ENCODE measurements at places on chromosomes 6 and 20. TPM values are rescaled to one million over a fixed set of nuclear protein-coding genes. Genes with fewer than 3 reads are reported as not detected.

Gene FAM83C
- polyA plus RNA-seq, result 0.03 TPM

- H3K4me1 ChIP-seq, result no peaks in the 10 kb centered on the region
- no peaks in the 10 kb centered on the region for H3K36me3 ChIP-seq
- H3K4me3 ChIP-seq, result peak within 1 kb of the TSS; percentile 16
- H3K27ac ChIP-seq, result no peak within 1 kb of the TSS
- peaks cover 87% of the 10 kb centered on the region for H3K27me3 ChIP-seq
- no peak for DNase-seq
Observed at GRCh38 chr6:29559524-29560287, at the start of gene UBD. Gene UBD, minus strand, starts transcription at chr6:29559732. Its CDS starts 31 bp downstream, at chr6:29559701.

DNA sequence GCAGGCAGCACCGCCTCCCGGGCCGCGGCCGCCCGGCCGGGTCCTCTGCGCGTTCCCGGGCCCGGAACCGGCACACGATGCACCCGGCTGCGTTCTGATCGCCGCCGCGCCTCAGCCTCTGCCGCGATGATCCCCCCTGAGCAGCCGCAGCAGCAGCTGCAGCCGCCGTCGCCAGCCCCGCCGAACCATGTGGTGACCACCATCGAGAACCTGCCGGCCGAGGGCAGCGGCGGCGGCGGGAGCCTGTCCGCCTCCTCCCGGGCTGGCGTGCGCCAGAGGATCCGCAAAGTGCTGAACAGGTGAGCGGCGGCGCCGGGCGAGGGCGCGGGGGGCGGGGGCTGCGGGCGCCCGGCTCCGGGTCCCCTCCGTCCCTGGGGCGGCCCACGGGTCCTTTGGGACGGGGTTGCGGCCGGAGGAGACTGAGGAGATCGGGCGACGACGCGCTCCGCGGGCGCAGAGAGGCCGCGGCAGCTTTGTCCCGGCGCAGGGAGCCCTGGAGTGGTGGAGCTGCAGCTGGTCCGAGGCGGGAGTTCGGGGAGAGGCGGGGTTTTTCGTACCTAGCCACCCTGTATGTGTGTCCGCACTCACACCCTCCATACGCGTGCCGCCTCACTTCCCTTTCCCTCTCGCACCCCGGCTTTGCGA lies 659 bp downstream of the SLC35F1 start:
- no peaks in the 10 kb centered on the region for H3K4me1 ChIP-seq
- no peak overlapping the region for H3K27ac ChIP-seq
- peak; percentile 13 for DNase-seq
- H3K36me3 ChIP-seq, result no peaks in the 10 kb centered on the region
- H3K4me3 ChIP-seq, result peak overlapping the region; percentile 49

GRCh38 chr6:39530201-39530759 lies 194.9 kb downstream of the KIF6 start:
- no peak for DNase-seq
- no peaks in the 10 kb centered on the region for H3K27me3 ChIP-seq
- H3K4me1 ChIP-seq, result no peaks in the 10 kb centered on the region
- H3K4me3 ChIP-seq, result peak overlapping the region; percentile 11

Gene CRIP3
- 72.3 TPM for polyA plus RNA-seq

Gene POU5F1
- 2.0 TPM for polyA plus RNA-seq

Gene ADGB
- polyA plus RNA-seq, result not detected

DNA sequence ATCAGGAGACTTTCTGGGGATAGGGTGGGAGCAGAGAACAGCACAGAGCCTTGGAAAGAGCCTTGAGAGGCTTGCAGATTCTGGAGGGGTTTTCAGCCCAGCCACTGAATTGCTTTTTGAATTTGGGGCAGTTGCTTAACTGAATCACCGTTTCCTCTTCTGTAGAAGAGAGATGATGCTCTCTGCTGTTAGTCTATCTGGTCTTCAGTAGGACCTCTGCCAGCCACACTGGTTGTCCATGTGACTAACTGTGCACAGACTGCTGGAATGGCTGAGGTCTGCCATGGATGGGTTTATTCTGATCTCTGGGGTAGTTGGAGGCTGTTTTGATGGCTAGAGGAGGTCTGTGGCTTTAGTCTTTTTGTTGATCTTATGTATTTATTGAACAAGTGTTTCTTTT lies 21.4 kb upstream of the PRDM1 start:
- DNase-seq, result no peak
- H3K36me3 ChIP-seq, result no peaks in the 10 kb centered on the region
- peaks cover 12% of the 10 kb centered on the region for H3K4me1 ChIP-seq
- no peak overlapping the region for H3K4me3 ChIP-seq
- peaks cover 16% of the 10 kb centered on the region for H3K27me3 ChIP-seq

GRCh38 chr6:16729183-16729691 lies 32.0 kb downstream of the ATXN1 start:
- H3K4me3 ChIP-seq, result no peak overlapping the region
- no peak for DNase-seq
- H3K27me3 ChIP-seq, result no peaks in the 10 kb centered on the region
- H3K27ac ChIP-seq, result no peak overlapping the region
- H3K36me3 ChIP-seq, result peaks cover 3% of the 10 kb centered on the region
- H3K4me1 ChIP-seq, result peaks cover 49% of the 10 kb centered on the region

DNA sequence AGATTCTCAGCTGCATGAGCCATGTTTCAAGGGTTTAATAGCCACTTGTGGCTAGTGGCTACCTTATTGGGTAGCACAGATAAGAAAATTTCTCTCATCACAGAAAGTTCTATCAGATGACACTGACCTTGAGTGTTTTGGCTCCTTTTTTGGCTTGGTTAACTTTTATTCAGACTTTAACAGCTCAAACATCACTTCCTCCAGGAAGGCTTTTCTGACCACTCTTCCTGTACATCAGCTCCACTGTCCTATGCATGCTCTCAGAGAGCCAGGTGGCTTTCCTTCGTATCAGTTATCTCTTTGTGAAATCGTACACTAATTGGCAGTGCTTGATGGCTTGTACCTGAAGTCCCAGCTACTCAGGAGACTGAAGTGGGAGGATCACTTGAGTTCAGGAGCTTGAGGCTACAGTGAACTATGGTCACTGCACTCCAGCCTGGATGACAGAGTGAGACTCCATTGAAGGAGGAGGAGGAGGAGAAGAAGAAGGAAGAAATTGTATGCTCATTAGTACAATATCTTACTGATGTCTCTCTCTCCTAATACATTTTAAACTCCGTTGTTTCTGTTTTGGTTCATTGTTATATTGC lies 10.7 kb downstream of the MAFB start:
- peaks cover 27% of the 10 kb centered on the region for H3K4me1 ChIP-seq
- peaks cover 25% of the 10 kb centered on the region for H3K27me3 ChIP-seq
- DNase-seq, result no peak
- H3K4me3 ChIP-seq, result no peak overlapping the region
- H3K27ac ChIP-seq, result no peak overlapping the region

GRCh38 chr6:158038291-158039177 lies 56.9 kb downstream of the SYNJ2 start:
- H3K36me3 ChIP-seq, result peaks cover 26% of the 10 kb centered on the region
- H3K4me3 ChIP-seq, result no peak overlapping the region
- no peak for DNase-seq
- H3K27me3 ChIP-seq, result no peaks in the 10 kb centered on the region
- peak overlapping the region; percentile 13 for H3K27ac ChIP-seq

DNA sequence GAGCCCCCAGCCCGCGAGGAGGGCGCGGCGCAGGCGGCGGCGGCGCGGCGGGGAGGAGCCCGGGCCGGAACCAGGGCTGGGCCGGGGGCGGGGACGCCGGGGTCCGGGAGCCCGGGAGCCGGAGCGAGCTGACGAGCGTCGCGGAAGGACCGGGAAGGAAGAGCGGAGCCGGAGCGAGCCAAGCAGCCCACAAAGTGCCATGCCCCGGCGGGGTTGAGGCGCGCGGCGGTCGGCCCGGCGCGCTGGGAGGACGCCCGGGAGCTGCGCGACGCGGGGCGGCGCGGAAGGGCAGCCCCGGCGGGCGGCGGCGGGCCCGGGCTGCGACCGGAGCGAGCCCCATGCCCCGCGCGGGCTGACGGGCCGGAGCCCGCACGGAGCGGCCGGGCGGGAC lies 289 bp downstream of the FOXP4 start:
- peak overlapping the region; percentile 71 for H3K27ac ChIP-seq
- H3K4me3 ChIP-seq, result peak overlapping the region; percentile 65
- peaks cover 23% of the 10 kb centered on the region for H3K27me3 ChIP-seq
- H3K4me1 ChIP-seq, result peaks cover 32% of the 10 kb centered on the region

DNA sequence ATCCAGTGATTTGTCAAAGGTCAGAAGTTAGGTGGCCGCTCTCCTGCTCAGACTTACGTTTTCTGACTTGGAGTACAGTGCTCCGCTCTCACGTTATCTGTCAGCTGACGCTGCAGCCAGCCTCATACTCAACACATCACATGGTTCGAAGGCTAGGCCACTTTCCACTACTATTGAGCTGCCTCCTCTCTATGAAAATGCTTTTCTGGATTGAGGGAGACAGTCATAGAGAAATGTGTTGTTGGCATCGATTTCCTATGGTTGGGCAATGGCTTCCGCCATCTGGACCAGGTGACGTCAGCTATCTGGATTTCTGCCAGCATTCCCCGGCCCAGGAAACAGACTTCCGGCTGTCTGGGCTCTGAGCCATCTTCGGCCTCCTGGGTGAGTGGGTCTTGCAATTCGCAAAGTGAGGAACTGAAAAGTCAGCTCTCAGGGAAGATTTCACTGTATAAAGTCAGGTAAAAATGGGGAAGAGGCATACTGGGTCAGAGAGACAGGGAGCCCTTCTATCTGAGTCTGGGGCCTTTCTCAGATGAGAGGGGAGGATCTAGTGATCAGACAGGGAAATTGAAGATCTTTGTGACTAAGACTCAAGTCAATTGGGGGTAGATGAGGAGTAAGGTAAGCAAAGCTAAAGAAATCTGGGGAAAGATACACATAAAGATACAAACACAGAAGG lies 37.5 kb upstream of the IER3 start:
- no peaks in the 10 kb centered on the region for H3K36me3 ChIP-seq
- H3K4me1 ChIP-seq, result peaks cover 54% of the 10 kb centered on the region
- H3K4me3 ChIP-seq, result no peak overlapping the region
- no peaks in the 10 kb centered on the region for H3K27me3 ChIP-seq
- H3K27ac ChIP-seq, result peak overlapping the region; percentile 74
- DNase-seq, result peak; percentile 93

DNA sequence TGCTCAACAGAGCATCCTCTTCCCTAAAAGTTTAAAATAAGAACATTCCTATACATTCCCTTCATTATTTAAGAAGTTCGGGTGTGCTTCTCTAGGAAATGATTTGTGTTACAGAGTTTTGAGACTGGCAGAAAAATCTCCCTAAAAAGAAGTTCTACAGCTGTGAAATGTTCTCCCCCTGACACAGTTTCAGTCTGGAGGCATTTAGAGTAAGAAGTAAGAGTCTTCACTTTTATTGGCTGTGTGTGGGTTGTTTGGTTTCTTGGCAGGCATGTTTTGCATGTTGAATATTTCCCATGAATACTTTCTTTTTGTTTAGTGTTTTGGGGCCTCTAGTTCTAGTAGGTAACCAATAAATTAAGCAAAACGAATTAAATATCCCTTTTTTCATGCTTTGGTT lies 195.9 kb downstream of the TENT5A start:
- H3K4me3 ChIP-seq, result no peak overlapping the region
- no peaks in the 10 kb centered on the region for H3K4me1 ChIP-seq
- no peaks in the 10 kb centered on the region for H3K27me3 ChIP-seq
- no peaks in the 10 kb centered on the region for H3K36me3 ChIP-seq
- no peak for DNase-seq
- no peak overlapping the region for H3K27ac ChIP-seq

DNA sequence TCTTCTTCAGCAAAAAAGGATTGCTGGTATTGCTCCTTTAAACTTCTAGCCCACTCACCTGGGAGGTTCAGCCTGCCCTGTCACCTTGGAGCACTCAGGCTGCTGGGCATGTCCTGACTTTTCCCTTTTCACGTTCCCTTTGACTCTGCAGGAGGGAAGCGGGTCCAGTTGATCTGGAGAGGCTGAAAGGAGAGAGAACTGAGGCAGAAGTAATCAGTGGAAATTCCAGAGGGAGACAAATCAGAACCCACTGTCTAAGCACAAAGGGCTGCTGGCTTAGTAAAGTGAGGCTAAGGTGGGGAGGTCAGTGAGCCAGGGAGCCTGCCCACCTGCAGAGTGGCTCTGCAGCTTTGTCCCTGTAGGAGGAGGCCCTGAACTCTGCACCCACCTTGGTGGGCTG lies 9.7 kb upstream of the SYNDIG1 start:
- H3K4me1 ChIP-seq, result no peaks in the 10 kb centered on the region
- H3K27ac ChIP-seq, result no peak overlapping the region
- no peak overlapping the region for H3K4me3 ChIP-seq
- no peaks in the 10 kb centered on the region for H3K27me3 ChIP-seq

DNA sequence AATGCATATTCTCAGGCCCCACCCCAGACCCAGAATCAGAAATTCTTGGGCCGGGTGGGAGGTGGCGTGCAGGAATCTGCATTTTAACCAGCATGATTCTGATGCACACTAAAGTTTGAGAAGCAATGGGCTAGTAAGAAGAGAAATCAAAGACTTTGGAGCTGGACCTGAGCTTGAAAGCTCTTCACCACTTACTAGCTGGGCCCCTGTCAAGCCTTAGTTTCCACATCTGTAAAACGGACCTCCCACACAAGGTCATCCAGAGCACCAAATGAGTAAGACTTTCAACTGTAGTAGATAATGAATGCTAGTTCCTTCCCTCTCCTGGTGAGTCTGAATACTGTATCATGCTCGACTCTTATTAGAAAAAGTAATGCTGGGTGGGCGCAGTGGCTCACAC lies 87.0 kb downstream of the TBC1D7 start:
- H3K4me3 ChIP-seq, result no peak overlapping the region
- H3K27ac ChIP-seq, result no peak overlapping the region
- H3K27me3 ChIP-seq, result no peaks in the 10 kb centered on the region
- H3K36me3 ChIP-seq, result no peaks in the 10 kb centered on the region
- peaks cover 18% of the 10 kb centered on the region for H3K4me1 ChIP-seq

Gene MSH5
- 0.97 TPM for polyA plus RNA-seq

Gene RSPH9
- 0.45 TPM for polyA plus RNA-seq

DNA sequence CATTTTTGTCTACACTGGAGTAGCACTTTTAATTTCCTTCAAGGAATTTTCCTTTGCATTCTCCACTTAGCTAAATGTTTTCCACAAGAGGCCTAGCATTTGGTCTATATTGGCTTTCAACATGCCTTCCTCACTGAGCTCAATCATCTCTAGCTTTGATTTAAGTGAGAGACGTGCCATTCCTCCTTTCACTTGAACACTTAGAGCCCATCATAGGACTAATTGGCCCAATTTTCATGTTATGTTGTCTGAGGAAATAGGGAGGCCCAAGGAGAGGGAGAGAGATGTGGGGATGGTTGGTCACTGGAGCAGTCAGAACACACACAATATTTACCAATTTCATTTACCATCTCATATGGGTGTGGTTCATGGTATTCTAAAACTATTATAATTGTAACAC lies 645.0 kb downstream of the PRKN start:
- H3K36me3 ChIP-seq, result no peaks in the 10 kb centered on the region
- H3K27ac ChIP-seq, result no peak overlapping the region
- H3K4me1 ChIP-seq, result no peaks in the 10 kb centered on the region

DNA sequence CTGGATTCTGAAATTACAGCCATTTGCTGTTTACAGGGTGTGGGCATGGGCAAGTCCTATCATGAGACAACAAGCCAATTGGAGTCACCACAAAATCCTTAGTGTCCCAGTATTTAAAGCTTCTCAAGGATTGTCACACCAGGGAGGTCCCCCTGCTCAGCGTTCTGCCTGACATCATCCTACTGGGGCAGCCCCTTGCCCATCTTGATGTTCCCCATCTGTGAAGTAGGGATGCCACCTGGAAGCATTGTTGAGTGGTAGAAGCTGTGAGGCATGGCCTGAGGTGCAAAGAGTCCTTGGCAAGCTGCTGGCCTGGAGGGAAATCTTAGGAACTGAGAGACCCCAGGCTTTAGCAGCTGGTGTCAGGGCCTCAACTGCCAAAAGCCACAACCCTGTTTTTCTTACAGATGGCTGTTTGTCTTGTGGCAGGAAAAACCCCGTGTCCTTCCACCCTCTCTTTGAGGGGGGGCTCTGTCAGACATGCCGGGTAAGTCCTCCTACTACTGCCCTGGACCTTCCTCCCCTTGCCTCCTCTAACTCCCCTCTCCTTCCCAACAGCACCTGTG lies 23.3 kb upstream of the MAPRE1 start:
- H3K27me3 ChIP-seq, result no peaks in the 10 kb centered on the region
- DNase-seq, result no peak
- peaks cover 5% of the 10 kb centered on the region for H3K4me1 ChIP-seq
- no peak overlapping the region for H3K4me3 ChIP-seq
- H3K27ac ChIP-seq, result no peak overlapping the region
- peaks cover 17% of the 10 kb centered on the region for H3K36me3 ChIP-seq

Gene NHSL1
- polyA plus RNA-seq, result 5.0 TPM

Measured in heart right ventricle (tissue), 16 donors.